ENCODE measurements at places on chromosomes 5 and 9.

- DNase-seq = no peak
Measured at GRCh38 chr5:93331863-93332262, 249.2 kb downstream of the NR2F1-AS1 start.

DNA sequence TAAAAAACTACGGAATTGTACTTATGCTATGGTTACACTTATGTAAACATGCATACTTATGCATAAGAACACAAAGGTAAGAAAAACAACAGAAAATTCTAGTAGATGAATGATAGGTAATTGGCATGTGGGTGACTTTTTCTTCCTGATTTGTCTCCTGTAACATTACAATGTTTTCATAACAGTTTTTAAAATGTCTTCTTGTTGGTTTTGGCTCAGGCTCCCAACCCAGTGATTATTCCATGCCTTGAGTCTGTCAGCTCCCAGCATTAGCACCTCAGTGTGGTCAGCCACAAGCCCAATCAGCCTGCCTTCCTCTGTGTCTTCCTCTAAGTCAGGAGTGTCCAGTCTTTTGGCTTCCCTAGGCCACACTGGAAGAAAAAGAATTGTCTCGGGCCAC, 7.9 kb upstream of the FOXE1 start:
- no peak for DNase-seq

DNA sequence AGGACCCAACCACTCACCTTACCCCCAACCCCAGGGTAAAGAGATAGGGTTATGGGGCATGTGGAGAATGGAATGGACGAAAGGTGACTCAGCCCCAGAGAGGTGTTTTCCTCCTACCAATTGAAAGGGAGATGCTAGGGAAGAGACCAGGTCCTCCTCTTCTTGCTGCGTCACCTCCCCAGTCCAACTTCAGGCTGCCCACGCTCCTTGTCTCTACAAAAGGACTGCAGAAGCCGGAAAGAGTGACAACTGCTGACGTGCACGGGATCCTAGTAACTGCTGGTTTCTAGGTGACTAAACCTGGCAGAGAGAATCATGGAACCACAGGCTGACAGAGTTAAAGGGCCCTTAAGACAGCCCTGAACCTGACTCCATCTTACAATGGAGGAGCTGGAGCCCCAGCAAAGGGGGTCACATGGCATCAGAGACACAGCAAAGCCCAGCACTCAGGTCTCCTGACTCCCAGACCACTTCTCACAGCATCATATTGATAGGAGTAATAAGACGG, 2.2 kb downstream of the GPX3 start:
- no peak for DNase-seq

DNA sequence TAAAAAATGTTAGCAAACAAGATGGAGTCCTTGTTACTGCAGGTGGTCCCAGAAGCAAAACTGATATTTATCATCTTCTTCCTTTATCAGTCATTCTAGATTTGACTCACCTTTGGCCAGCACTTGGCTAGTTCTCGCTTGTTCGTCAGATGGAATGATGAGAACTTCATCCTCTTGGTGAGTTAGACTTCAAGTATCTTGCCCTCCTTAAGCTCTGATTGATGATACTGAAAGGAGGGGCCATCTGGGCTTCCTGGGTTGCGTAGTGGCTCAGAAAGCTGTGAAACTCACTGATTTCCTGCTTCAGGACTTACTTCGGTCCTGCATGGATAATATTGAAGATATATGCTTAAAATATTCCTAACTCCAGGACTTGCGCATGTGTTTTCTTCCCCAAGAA, 1248.2 kb upstream of the CDH9 start:
- no peak for DNase-seq

- no peak for DNase-seq
Measured at GRCh38 chr9:105316703-105317102, 72.3 kb downstream of the SLC44A1 start.

- no peak for DNase-seq
Measured at GRCh38 chr9:91948101-91948596, 1.9 kb downstream of the ROR2 start.

GRCh38 chr5:169112016-169112415, 188.9 kb downstream of the SLIT3 start:
- no peak for DNase-seq

GRCh38 chr5:154273963-154274827, 83.7 kb downstream of the GALNT10 start:
- DNase-seq = no peak

DNA sequence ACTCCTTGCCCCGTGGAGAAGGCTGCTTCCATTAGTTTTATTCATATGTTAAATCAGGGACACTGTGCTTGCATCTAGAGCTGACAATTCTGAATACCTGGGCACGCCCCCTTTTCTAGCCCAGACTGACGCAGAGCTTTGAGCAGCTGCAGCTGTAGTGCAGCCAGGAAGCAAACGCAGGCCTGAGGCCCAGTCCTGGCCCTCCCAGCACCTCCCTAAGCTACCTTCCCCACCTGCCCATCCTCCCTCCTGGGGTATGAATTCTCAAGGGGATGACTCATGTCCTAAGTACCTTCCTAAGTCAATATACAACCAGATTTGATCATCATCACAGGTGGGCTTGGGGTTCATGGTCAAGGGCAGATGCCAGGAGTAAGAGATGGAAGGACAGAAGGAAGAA, 3.5 kb downstream of the PHF19 start:
- DNase-seq = no peak

- no peak for DNase-seq
Measured at GRCh38 chr5:54215233-54215736, 95.1 kb downstream of the ARL15 start.

DNA sequence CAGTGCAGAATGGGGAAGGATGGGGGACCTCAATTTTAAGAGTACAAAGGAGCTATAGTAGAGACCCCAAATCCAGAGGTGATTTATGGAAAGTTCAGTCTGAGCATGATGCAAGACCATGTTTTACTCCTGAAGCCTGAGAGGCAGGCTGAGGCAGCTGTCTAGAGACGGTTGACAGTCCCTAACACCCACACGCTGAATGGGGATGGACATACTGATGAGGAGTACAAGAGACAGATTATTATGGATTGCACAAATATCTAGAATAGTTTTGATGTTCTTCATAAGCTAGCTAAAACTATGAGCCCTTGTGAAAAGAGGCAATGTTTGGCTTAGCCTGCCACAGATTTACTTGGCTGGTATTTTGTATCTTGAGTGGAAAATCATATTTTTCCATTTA, 64.5 kb downstream of the PRR16 start:
- no peak for DNase-seq

DNA sequence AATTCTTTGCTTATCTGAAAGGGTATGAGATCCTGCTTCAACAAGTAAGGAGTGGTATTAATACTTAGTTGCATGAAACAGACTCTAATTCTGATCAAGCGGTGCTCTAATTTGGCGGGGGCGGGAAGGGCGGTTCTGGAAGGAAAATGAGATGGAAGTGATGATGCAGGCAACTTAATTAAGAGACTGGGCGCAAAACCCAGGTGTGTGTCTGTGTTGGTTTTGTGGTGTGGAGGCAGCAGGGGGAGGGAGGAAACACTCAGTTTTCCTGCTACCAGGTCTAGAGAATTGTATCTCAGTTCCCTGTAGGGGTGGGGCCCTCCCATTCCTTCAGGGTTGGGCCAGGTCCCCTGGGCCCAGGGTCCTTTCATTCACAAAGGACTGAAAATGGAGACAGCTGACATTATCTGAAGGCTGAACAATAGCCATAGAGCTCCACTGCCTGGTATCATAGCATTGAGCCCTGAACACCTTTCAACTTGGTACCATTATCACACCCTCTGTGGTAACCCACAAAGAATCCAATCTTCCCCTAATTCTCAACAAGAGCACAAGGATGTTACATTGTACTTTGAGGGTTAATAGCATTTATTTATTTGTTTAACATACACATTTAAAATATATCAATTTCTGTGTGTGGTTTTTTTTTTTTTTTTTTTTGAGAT, 17.2 kb upstream of the C5orf47 start:
- no peak for DNase-seq

DNA sequence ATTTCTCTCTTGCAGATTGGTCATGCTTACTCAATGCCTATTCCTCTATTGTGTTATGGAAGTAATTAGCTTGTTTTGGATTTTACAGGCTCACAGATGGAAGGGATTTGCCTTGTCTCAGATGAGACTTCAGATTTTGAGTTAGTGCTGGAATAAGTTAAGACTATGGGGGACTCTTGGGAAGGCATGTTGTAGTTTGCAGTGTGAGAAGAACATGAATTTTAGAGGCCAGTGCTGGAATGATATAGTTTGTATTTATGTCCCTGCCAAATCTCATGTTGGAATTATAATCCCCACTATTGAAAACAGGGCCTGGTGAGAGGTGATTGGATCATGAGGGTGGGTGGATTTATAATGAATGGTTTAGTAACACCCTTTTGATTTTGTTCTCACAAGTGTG, 6.1 kb upstream of the TUSC1 start:
- DNase-seq = no peak

- DNase-seq = no peak
Measured at GRCh38 chr9:114266969-114267368, 55.9 kb upstream of the ORM1 start.

DNA sequence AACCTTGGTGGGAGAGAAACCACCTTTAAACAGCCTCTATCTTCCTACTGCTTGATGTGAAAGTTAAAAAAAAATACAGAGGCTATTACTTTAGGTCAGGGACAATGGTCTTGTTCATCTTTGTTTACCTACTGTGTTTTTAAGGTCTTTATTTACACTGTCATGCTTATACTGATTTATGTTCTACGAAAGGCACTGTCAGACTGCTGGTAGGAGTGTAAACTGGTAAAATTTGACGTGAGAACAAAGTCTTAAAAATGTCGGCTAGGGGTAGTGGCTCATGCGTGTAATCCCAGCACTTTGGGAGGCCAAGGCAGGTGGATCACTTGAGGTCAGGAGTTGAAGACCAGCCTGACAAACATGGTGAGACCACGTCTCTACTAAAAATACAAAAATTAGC, 42.1 kb upstream of the ELOVL7 start:
- DNase-seq = no peak

DNA sequence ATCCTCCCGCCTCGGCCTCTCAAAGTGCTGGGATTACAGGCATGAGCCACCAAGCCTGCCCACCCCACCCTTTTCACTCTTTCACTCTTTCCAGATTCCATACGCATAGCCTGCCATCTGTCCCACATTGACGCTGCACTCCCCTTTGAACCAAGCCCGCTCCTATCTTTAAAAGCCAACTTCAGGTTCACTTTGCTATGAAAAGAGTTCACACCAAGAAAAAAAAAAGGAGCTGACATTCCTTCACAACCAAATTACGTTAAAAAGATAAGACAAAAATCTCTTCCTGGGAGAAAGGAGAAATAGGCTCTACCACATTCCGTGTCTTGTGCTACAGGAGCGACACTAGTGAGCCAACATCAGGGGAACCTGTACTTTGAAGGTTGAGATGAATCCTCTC, 41.5 kb downstream of the DMRT1 start:
- no peak for DNase-seq

GRCh38 chr5:173785866-173786265, 102.3 kb upstream of the CPEB4 start:
- DNase-seq = no peak

GRCh38 chr9:89179540-89179894, 899 bp upstream of the SHC3 start:
- DNase-seq = no peak

GRCh38 chr5:154395407-154396106, 50.2 kb upstream of the SAP30L start:
- DNase-seq = no peak
